ENCODE measurements at places on chromosomes 13 and 19. TPM values are rescaled to one million over a fixed set of nuclear protein-coding genes. Genes with fewer than 3 reads are reported as not detected.

DNA sequence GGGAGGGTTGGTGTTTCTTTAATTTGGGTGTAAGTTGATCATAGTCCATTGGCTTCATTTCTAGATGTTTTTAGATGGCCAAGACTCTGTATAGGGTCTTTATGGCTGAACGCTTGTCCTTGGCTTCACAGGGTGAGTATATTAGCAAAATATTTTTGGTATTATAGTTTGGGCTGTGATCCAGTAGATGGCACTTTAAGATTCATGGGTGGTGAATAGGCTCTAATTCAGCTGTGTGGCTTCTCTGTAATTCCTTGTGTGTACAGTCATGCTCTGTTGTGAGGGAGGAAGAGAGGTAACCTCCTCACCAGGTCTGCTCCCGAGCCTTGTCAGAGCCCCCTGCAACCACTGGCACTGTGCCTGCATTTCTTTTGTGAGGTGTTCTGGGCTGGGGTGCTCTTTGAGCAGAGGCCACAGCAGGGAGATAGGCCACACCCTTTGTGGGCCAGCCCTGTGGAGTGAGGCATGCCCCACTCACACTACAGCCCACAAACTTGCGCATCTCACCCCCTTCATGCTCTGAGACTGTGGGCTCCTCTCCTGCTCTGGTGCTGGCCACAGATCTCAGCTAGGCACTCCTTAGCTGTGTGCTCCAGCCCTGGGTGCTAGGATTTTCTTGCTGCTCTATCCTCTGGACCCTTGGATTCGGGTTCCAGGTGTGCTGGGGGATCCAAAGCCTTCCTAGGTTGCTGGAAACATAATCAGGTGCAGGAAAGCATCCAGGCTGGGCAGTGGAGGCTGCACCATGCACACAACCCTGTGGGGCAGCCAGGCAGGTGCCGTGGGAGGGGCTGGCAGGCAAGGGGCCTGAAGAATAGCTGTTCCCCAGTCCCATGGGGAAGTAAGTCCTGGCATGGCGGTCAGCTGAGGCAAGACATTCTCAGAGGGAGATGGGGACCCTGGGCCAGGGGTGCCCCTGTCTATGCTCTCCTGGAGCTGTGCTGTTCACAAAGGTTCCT, 193.9 kb downstream of the GPC5 start:
- no peak overlapping the region for H3K27ac ChIP-seq
- H3K4me3 ChIP-seq, result no peak overlapping the region
- peaks cover 11% of the 10 kb centered on the region for H3K4me1 ChIP-seq
- DNase-seq, result no peak

The ZNF85 gene
- 4.8 TPM for total RNA-seq

GRCh38 chr19:45782820-45783785, 813 bp upstream of the DMPK start:
- H3K27me3 ChIP-seq, result no peaks in the 10 kb centered on the region
- peaks cover 26% of the 10 kb centered on the region for H3K36me3 ChIP-seq
- DNase-seq, result no peak
- peaks cover 35% of the 10 kb centered on the region for H3K4me1 ChIP-seq
- H3K4me3 ChIP-seq, result peak overlapping the region; percentile 60
- peak overlapping the region; percentile 95 for H3K27ac ChIP-seq

DNA sequence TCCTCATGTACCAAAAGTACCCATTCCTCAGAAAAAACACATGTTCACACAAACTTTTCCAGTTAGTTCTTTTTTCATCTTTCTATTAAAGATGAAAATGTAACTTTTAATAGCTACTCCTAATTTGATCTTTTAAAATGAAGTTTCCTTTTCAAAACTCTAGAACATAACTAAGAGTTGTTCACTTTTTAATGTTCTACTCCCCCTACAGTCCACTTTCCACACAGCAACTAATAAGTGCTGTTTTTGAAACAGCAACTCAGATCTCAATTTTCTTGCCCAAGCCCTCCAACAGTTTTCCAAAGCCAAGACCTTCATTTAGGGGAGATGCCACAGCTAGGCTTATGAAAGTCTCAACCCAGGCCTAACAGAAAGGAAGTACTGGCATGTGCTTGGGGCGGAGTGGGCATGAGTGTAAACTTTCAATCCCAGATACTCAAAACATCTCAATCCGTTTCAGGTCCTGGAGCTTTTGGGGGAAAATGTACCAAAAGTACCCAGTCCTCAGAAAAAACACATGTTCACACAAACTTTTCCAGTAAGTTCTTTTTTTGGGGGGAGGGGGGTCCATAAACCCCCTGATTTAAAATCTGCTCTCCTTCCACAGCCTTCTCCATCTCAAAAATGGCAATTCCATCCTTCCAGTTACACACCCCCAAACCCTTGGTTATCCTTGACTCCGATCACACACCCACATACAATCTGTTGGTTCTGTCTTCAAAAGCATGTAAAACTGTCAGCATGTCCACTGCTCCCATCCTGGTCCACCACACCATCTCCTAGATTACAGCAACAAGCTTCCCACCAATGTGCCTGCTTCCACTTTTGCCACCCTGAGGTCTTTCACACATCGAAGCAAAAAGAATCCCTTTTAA, 2.0 kb downstream of the FBL start:
- H3K27ac ChIP-seq, result peak overlapping the region; percentile 92
- peaks cover 41% of the 10 kb centered on the region for H3K4me1 ChIP-seq
- no peak for DNase-seq
- H3K36me3 ChIP-seq, result no peaks in the 10 kb centered on the region
- no peaks in the 10 kb centered on the region for H3K27me3 ChIP-seq

DNA sequence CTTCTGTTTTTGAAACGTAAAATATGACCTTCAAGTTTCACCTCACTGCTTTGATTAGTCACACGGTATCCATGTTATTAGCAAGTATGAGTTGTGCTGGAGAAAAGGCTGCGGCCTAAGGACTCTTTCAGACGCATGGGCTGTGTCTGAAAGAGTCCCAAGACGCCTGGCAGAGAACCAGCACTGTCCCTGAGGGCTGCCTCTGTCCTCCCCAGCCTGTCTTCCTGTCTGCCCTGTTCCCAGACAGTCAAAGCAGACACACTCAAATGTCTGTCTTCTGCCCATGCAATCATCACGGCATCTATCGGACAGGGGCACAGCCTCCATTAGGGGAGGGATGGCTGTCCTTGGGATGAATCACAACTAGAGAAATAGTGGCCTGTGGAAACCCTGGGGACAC, 65.5 kb downstream of the DPY19L3 start:
- DNase-seq, result no peak
- H3K27me3 ChIP-seq, result no peaks in the 10 kb centered on the region
- no peak overlapping the region for H3K27ac ChIP-seq
- no peak overlapping the region for H3K4me3 ChIP-seq
- H3K36me3 ChIP-seq, result peaks cover 28% of the 10 kb centered on the region

DNA sequence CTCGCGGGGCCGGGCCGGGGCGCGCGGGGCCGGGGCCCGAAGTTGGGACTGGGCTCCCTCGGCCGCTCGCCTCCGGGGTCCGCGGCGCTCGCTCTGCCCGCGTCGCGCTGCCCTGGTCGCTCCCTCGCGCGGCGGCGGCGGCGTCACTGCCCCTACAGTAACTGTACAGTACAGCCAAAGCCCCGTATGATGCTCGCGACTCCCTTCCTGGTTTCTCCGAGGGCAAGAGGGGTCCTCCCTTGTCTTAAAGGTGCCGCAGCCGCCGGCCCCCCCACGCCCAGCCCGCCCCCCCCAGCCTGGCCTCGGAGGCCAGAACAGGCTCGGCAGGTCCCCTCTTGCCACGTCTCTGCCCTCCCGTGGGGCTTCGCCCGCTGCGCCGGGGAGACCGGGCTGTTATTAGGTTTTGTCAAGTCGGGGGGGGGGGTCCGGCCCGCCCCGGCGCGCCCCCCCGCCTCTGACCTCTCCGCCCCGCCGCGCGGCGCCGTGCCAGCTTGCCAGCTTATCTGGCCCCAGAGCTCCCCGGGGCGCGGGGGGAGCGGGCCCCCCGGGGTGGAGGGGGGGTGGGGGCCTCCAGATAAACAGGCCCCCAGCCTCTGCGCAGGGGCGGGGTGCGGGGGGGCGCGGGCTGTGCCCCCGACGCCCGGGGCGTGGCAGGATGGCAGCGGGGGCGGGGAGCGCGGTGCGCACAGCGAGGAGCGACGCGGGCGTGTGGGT, at the start of gene ZBTB7A:
Gene ZBTB7A, minus strand, starts transcription at position 218 of the 714 bp plus-strand sequence. CDS start 11,667 bp downstream, outside the sequence.
- DNase-seq, result no peak
- H3K36me3 ChIP-seq, result no peaks in the 10 kb centered on the region
- H3K27me3 ChIP-seq, result no peaks in the 10 kb centered on the region

DNA sequence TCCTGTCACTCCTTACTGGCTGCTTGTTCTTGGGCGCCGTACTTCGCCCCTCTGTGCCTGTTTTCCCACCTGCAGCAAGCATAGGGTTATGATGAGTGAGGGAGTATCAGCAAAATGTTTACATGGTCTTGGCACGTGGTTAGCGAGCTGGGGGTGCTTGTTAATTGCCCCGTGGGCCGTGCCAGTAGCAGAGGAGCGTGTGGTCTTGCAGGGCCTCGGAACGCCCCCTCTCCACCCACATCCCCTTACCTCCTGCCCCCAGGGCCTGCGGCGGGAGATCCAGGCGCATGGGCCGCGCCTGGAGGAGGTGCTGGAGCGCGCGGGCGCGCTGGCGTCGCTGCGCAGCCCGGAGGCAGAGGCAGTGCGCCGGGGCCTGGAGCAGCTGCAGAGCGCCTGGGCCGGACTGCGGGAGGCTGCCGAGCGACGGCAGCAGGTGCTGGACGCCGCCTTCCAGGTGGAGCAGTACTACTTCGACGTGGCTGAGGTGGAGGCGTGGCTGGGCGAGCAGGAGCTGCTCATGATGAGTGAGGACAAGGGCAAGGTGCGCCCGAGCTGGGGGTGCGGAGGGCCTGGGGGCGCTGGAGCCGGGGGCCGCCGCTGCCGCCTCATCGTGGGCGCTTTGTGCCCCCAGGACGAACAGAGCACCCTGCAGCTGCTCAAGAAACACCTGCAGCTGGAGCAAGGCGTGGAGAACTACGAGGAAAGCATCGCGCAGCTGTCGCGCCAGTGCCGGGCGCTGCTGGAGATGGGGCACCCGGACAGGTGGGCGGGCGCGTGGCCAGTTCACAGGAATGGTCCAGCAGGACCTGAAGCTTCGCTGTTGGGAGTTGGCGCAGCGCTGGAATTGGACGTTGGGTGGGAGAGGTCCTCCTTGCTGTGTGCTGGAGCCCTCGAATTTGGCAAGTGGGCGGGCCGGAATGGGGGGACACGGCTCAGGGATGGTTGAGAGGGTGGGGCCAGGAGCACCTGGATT, 22.5 kb upstream of the SHKBP1 start:
- H3K27me3 ChIP-seq, result peaks cover 58% of the 10 kb centered on the region
- DNase-seq, result no peak
- no peak overlapping the region for H3K4me3 ChIP-seq
- H3K27ac ChIP-seq, result no peak overlapping the region
- no peaks in the 10 kb centered on the region for H3K36me3 ChIP-seq
- peaks cover 2% of the 10 kb centered on the region for H3K4me1 ChIP-seq

DNA sequence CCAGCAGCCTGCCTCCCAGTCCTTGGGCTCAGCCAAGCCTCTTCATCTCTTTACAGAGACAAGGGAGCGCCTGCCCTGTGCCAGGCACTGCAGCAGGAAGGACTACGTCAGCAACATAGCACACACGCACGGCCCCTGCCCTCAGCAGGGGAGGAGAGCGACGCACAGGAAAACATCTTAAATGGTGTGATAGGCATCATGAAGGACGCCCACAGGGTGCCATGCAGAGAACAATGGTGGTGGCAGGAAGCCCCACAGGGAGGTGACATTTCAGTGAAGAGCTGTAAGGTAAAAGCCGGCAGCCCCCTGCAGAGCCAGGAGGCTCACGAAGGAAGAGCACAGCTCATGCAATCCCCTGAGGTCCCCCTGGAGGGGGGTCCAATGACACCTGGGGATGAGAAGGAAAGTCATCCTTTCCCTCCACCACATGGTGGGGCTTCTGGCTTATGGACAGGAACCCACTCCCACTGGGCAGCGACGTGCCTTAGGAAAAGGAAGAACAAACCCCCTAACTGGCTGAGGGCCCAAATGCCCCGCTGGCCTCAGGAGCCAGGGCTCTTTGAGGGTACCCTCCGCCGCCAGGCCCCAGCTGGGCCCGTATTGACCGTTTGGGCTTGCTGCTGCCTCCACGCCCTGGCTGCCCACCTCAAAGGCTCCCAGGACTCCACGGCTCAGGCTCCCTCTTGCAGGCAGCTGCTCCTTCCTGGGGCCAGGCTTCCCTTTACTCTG, 37.3 kb upstream of the C13orf42 start:
- no peak overlapping the region for H3K4me3 ChIP-seq
- no peaks in the 10 kb centered on the region for H3K4me1 ChIP-seq
- no peaks in the 10 kb centered on the region for H3K36me3 ChIP-seq
- H3K27me3 ChIP-seq, result peaks cover 65% of the 10 kb centered on the region

GRCh38 chr19:48102870-48103751, 7.5 kb downstream of the PLA2G4C start:
- H3K36me3 ChIP-seq, result no peaks in the 10 kb centered on the region
- no peaks in the 10 kb centered on the region for H3K27me3 ChIP-seq
- peaks cover 7% of the 10 kb centered on the region for H3K4me1 ChIP-seq
- H3K27ac ChIP-seq, result no peak overlapping the region

DNA sequence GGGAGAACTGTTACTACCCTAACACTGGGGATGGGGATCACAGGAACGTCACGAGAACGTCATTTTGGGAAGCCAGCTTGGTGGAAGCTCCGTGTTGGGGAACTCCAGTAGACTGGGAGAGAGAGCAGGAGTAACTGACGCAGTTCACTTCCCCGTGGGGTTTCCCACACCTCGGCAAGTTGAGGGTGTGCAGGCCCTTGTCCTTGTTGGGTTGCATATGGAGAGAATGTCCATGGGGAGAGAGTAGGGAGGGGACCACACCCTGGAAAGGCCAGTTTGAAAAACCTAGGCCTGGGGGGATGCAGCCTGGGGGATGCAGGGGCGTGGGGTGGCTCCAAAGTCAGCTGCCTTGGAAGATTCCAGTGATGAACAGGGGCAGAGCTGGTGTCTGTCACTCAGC, 50.7 kb upstream of the MCF2L start:
- no peaks in the 10 kb centered on the region for H3K36me3 ChIP-seq
- H3K4me3 ChIP-seq, result no peak overlapping the region
- H3K27ac ChIP-seq, result no peak overlapping the region
- no peak for DNase-seq
- H3K4me1 ChIP-seq, result peaks cover 13% of the 10 kb centered on the region

The PSG1 gene
- total RNA-seq, result not detected

DNA sequence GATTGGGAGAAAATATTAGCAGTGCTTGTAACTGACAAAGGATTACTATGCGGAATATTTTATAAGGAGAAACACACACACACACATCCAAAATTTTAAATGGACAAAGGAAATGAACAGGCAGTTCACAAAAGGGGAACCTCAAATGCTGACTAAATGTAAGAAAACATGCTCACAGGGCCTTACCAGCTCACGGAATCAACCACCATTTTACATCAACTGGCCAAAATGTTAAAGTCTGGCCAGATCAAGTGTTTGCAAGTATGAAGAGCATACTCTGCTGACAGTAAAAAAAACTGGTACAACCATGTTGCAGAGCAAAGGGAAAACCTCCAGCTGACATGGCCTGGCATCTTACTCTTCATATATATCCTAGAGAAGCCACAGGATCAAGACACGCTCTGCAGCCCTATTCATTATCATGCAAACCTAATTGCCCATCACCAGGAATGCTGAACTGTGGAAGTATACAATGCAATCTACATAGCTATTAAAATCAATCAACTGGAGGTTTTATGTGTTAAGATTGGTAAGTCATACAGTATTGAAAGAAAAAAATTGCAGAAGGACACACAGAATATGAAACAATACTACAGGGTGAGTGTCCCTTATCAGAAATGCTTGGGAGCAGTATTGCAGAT, 124.4 kb downstream of the RNF17 start:
- peaks cover 25% of the 10 kb centered on the region for H3K36me3 ChIP-seq
- H3K27me3 ChIP-seq, result no peaks in the 10 kb centered on the region
- DNase-seq, result no peak

- DNase-seq, result no peak
- no peak overlapping the region for H3K4me3 ChIP-seq
- H3K4me1 ChIP-seq, result no peaks in the 10 kb centered on the region
- H3K36me3 ChIP-seq, result no peaks in the 10 kb centered on the region
- no peak overlapping the region for H3K27ac ChIP-seq
- peaks cover 25% of the 10 kb centered on the region for H3K27me3 ChIP-seq
Observed at GRCh38 chr13:34640993-34641330, 301.1 kb upstream of the NBEA start.

The LILRA1 gene
- total RNA-seq, result not detected

Measured in osteocyte (in vitro differentiated cells).